ENCODE measurements at places on chromosomes 12 and 14. TPM values are rescaled to one million over a fixed set of nuclear protein-coding genes. Genes with fewer than 3 reads are reported as not detected.

The IAPP gene
- total RNA-seq = not detected

The PRKAB1 gene
- 55.3 TPM for total RNA-seq

The AGAP2 gene
- 5.3 TPM for total RNA-seq

The TSPAN11 gene
- total RNA-seq = 8.9 TPM

The TAS2R20 gene
- 3.0 TPM for total RNA-seq

- no peaks in the 10 kb centered on the region for H3K36me3 ChIP-seq
- DNase-seq = no peak
- H3K27me3 ChIP-seq = no peaks in the 10 kb centered on the region
- no peak overlapping the region for H3K4me3 ChIP-seq
These were observed 171.6 kb downstream of the PRKD1 start for GRCh38 chr14:29756019-29756385.

GRCh38 chr12:70180130-70180529 lies 63.1 kb upstream of the CNOT2 start:
- H3K4me3 ChIP-seq = no peak overlapping the region
- no peak for DNase-seq
- no peaks in the 10 kb centered on the region for H3K4me1 ChIP-seq
- no peaks in the 10 kb centered on the region for H3K27me3 ChIP-seq
- H3K27ac ChIP-seq = no peak overlapping the region
- no peaks in the 10 kb centered on the region for H3K36me3 ChIP-seq

- H3K27me3 ChIP-seq = no peaks in the 10 kb centered on the region
- H3K36me3 ChIP-seq = no peaks in the 10 kb centered on the region
- no peaks in the 10 kb centered on the region for H3K4me1 ChIP-seq
- DNase-seq = peak; percentile 47
- H3K27ac ChIP-seq = no peak overlapping the region
These were observed 134.1 kb downstream of the SLC41A2 start for GRCh38 chr12:104823985-104824461.

DNA sequence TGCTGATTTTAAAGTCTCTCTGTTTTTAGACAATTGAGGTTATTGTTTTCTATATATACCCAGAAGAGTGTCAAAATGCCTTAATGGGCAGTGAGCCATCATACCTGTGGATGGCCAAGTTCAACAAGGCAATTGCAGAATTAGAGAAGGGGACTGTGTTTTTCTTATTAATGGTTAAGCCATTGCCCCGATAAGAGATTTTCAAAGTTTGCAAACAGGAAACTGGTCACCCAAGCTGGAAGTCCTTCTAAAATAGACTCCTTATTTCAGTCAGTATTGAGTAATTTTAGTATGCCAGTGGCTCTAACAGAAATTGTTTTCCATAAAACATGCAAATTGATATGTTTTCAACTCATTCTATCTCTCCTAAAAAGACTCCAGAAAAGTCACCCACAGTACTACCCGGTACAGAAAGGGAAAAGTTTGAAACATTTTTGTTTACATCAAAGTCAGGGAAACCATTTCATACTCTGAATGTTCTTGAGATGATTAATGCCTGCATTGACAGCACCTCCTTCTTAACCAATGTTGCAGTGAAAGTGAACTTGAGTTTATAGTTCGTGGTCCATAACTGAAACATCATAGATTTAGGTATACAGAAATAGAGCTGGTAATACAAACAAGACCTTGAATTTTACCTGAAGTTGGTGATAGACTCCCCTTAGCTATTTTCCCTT lies 191.1 kb downstream of the TMX1 start:
- no peak overlapping the region for H3K27ac ChIP-seq
- H3K4me1 ChIP-seq = peaks cover 9% of the 10 kb centered on the region
- DNase-seq = no peak
- no peaks in the 10 kb centered on the region for H3K36me3 ChIP-seq
- H3K4me3 ChIP-seq = no peak overlapping the region

DNA sequence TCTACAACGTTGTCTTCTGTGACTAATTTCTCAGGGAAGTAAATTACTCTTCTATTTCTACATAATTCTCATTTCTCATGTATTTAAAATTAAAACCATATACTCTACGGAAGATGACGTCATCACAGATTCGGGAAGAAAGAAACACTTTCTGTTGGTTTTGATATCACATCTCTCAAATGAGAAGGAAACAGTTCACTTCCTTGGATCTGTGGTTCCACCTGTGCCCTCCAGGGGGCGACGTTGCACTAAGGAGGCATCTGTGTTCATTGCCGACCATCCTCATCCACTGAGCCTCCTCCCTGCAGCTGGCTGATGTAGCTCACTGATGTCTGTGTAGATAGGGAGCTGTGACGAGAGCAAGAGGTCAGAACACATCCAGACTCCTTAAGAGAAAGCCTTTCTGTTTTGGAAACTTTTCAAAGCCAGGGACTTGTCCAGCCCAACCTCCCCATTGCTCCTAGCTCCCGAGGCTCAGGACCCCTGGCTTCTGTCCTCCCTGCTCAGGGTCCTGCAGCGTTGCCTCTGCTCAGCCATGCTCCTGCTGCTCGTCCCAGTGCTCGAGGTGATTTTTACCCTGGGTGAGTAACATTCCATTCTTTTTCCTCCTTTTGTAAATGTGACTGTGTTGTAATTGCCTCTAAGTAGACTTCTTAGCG lies 172.7 kb upstream of the OR4E1 start:
- no peaks in the 10 kb centered on the region for H3K27me3 ChIP-seq
- DNase-seq = no peak
- no peaks in the 10 kb centered on the region for H3K4me1 ChIP-seq

GRCh38 chr12:89373763-89374572 lies 21.7 kb upstream of the DUSP6 start:
- DNase-seq = peak; percentile 52
- H3K27me3 ChIP-seq = no peaks in the 10 kb centered on the region
- H3K4me1 ChIP-seq = peaks cover 40% of the 10 kb centered on the region

- H3K4me1 ChIP-seq = no peaks in the 10 kb centered on the region
- no peak overlapping the region for H3K27ac ChIP-seq
- DNase-seq = no peak
These were observed 99.2 kb downstream of the PHETA1 start for GRCh38 chr12:111269718-111270117.

- no peak overlapping the region for H3K27ac ChIP-seq
- no peak overlapping the region for H3K4me3 ChIP-seq
- no peaks in the 10 kb centered on the region for H3K27me3 ChIP-seq
- no peak for DNase-seq
These were observed 68.2 kb downstream of the SRGAP1 start for GRCh38 chr12:63912651-63913050.

DNA sequence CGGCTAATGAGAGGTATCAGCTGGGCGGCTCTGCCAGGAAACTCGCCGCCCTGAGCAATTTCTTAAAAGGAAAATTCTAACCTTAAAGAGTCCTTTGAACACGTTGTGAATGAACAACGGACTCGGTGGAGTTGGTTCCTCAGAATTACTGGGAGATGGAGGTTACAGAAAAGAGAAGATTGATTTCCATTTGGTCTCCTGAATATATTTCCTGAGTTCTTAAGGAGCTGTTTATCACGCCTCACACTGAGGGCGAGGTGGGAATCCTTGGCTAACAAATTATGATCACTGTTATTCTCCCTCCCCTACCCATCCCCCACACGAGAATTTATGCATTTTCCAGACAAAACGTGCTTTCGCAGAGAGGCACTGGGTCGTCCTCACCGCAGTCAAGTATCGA lies 194.5 kb upstream of the C14orf180 start:
- H3K27me3 ChIP-seq = no peaks in the 10 kb centered on the region
- no peak overlapping the region for H3K4me3 ChIP-seq
- no peaks in the 10 kb centered on the region for H3K4me1 ChIP-seq
- no peaks in the 10 kb centered on the region for H3K36me3 ChIP-seq
- no peak for DNase-seq

DNA sequence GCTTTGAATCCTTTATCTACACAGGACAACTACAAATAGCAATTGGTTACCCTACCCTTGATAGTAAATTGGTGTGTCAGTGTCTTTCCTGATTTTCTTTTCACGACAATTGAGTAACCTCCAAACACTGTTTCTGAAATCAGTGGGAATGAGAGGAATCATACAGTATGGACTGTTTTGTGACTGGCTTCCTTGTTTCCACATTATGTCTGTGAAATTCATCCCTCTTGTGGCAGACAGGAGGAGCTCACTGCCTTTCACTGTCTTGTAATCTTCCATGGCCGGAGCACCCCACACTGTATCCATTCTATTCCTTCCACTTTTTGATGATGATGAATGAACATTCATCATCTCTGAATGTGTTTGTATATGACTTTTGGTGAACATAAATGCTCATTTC lies 164.0 kb upstream of the PZP start:
- DNase-seq = no peak
- H3K4me1 ChIP-seq = no peaks in the 10 kb centered on the region
- no peaks in the 10 kb centered on the region for H3K27me3 ChIP-seq
- H3K27ac ChIP-seq = no peak overlapping the region
- H3K4me3 ChIP-seq = no peak overlapping the region

GRCh38 chr12:48997719-48998496 lies 1.3 kb downstream of the DDN start:
- no peaks in the 10 kb centered on the region for H3K27me3 ChIP-seq
- peak overlapping the region; percentile 50 for H3K4me3 ChIP-seq
- no peak overlapping the region for H3K27ac ChIP-seq
- H3K4me1 ChIP-seq = peaks cover 51% of the 10 kb centered on the region
- no peak for DNase-seq

GRCh38 chr12:54360717-54361456 lies 3.4 kb downstream of the GPR84 start:
- H3K27me3 ChIP-seq = no peaks in the 10 kb centered on the region
- no peaks in the 10 kb centered on the region for H3K36me3 ChIP-seq
- no peak for DNase-seq
- H3K4me3 ChIP-seq = no peak overlapping the region

- no peak for DNase-seq
- H3K27me3 ChIP-seq = no peaks in the 10 kb centered on the region
- peaks cover 6% of the 10 kb centered on the region for H3K4me1 ChIP-seq
- H3K4me3 ChIP-seq = no peak overlapping the region
- H3K27ac ChIP-seq = no peak overlapping the region
- no peaks in the 10 kb centered on the region for H3K36me3 ChIP-seq
These were observed 52.5 kb upstream of the PLEKHG7 start for GRCh38 chr12:92650228-92650822.

- H3K27ac ChIP-seq = no peak overlapping the region
- no peaks in the 10 kb centered on the region for H3K27me3 ChIP-seq
- DNase-seq = no peak
- no peak overlapping the region for H3K4me3 ChIP-seq
These were observed 176.6 kb downstream of the EMP1 start for GRCh38 chr12:13373131-13373530.

Measured in upper lobe of left lung (tissue), 6 donors.